ENCODE measurements at places on chromosomes 6 and 20. TPM values are rescaled to one million over a fixed set of nuclear protein-coding genes. Genes with fewer than 3 reads are reported as not detected.
A peak's percentile ranks its signal among the peaks of the same experiment; 100 is the strongest.

DNA sequence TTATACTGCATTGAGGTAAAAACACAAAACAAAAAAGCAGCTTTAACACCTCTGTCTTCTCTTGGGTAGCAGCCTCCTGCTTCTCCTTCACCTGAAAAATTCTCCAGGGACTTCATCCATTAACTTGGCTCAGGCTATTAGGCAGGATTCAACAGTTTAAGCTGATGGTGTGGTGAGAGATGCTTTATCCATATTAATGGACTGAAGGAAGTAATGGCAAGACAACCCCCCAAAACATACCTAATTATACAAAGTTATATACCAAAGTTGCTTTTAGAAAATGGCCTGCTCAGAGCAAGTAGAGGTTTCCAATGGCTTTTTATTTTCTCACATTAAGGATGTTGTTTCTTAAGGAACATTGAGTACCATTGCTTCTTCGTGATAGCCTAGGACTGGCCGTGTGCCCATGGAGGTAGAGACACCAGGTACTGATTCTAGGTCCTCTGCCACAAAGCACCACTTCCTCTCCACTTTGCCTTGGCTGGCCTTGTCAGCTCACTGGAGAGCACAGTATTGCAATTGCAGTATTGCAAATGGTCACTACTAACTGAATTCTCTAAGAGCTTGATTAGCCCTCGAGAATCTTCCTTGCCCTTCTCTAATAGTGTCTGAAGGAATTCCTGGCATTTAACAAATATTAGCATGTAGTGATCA is 7.3 kb downstream of the EDN1 start:
- H3K4me1 ChIP-seq, result no peaks in the 10 kb centered on the region
- no peak overlapping the region for H3K4me3 ChIP-seq
- no peak overlapping the region for H3K27ac ChIP-seq
- no peak for DNase-seq
- H3K27me3 ChIP-seq, result peaks cover 8% of the 10 kb centered on the region

DNA sequence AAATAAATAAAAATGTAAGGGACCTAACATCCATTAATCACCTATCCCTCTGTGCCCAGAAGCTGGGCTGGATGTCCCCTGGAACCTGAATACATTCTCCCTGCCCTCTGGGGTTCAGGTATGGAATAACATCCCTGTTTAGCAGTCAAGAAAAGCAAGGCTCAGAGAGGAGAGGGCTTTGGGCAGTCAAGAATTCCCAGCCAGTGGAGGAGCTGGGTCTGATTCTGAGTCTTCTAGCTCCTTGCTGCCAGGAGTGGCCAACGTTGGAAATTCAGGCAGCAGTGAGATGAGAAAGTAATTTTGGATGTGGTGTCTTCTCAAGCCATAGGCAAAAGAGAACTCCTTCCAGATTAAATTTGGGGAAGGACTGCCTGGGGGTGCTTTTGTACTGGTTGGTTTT is 42.6 kb upstream of the ZNFX1 start:
- peaks cover 10% of the 10 kb centered on the region for H3K4me1 ChIP-seq
- H3K27ac ChIP-seq, result no peak overlapping the region
- no peaks in the 10 kb centered on the region for H3K36me3 ChIP-seq
- H3K4me3 ChIP-seq, result no peak overlapping the region
- H3K27me3 ChIP-seq, result peaks cover 63% of the 10 kb centered on the region

The CALHM4 gene
- total RNA-seq, result not detected

- H3K27me3 ChIP-seq, result no peaks in the 10 kb centered on the region
- peaks cover 22% of the 10 kb centered on the region for H3K36me3 ChIP-seq
- no peaks in the 10 kb centered on the region for H3K4me1 ChIP-seq
- DNase-seq, result no peak
- no peak overlapping the region for H3K4me3 ChIP-seq
- H3K27ac ChIP-seq, result no peak overlapping the region
Observed at GRCh38 chr20:38133680-38134426, 31.2 kb downstream of the TGM2 start.

The NKAPL gene
- total RNA-seq, result 1.1 TPM

GRCh38 chr6:142236691-142237090 is 65.1 kb upstream of the ADGRG6 start:
- H3K27ac ChIP-seq, result no peak overlapping the region
- H3K27me3 ChIP-seq, result no peaks in the 10 kb centered on the region
- peak; percentile 19 for DNase-seq
- no peaks in the 10 kb centered on the region for H3K36me3 ChIP-seq
- no peak overlapping the region for H3K4me3 ChIP-seq

DNA sequence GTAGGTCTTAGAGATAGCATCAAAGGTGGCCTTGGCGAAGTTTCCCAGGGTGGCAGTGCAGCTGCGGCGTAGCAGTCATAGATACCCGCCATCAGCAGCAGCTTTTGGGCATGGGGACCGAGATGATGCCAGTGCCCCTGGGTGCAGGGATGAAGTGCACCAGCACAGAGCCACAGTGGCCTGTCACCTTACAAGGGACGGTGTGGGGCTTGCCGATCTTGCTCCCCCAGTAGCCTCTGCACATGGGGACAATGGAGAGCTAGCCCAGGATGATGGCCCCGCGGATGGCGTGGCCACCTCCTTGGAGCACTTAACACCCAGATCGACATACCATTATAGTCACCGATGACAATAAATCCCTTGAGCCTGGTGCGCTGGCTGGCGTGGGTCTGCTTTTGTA is 195.5 kb downstream of the ZMYND8 start:
- H3K4me3 ChIP-seq, result no peak overlapping the region
- H3K4me1 ChIP-seq, result no peaks in the 10 kb centered on the region
- no peaks in the 10 kb centered on the region for H3K36me3 ChIP-seq

DNA sequence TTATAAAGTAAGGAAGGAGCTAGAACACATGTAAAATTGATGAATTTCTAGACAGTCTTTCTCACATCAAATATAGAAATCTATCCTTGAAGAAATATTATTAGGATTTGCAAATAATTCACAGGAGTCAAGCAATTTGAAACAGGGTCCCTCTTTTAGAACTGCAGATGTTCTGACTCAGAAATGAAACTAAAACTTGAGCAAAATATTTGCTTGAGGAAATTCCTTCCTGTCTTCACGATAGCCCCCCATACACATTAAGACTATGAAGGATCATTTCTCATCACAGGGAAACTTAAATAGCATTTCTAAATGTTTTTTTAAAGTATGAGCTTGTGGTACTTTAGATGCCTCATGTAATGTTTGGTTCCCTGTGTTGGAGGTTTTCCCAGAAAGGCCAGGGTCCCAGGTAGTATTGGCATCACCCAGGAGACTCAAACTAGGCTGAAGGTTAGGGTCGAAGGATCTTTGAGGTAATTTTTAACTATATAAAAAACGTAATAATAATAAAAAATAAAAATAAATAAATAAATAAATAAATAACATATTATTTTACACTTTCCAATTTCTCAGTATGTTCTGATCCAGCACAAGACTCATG is 144.0 kb upstream of the TBX18 start:
- no peaks in the 10 kb centered on the region for H3K4me1 ChIP-seq
- H3K27ac ChIP-seq, result no peak overlapping the region
- DNase-seq, result no peak
- no peaks in the 10 kb centered on the region for H3K27me3 ChIP-seq

GRCh38 chr6:125658759-125659431 is 90.5 kb upstream of the HEY2 start:
- no peak overlapping the region for H3K4me3 ChIP-seq
- no peaks in the 10 kb centered on the region for H3K36me3 ChIP-seq
- H3K27ac ChIP-seq, result no peak overlapping the region
- H3K4me1 ChIP-seq, result no peaks in the 10 kb centered on the region

The MTRF1L gene
- total RNA-seq, result 13.9 TPM

The NRN1 gene
- 9.4 TPM for total RNA-seq

DNA sequence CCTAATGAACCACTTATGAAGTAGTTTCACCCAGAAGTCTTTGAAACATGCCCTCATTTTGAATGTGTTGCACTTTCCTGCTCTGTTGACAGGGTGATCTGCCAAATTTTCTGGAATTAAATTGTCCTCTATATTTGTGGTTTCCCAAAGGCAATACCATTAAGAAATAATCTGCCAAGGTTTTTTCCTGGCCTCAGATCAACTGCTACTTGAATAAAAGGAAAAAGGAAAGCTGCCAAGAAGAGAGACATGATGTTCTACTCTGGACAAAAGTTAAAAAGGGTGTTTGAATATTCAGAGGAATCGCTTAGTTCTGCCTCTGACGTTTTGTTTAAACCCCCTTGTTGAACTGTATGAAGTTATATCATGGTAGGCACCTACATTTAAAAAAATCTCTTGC is 37.4 kb upstream of the ARMH2 start:
- no peaks in the 10 kb centered on the region for H3K27me3 ChIP-seq
- H3K36me3 ChIP-seq, result no peaks in the 10 kb centered on the region
- H3K4me1 ChIP-seq, result peaks cover 2% of the 10 kb centered on the region
- H3K4me3 ChIP-seq, result no peak overlapping the region
- no peak overlapping the region for H3K27ac ChIP-seq
- DNase-seq, result peak; percentile 24

DNA sequence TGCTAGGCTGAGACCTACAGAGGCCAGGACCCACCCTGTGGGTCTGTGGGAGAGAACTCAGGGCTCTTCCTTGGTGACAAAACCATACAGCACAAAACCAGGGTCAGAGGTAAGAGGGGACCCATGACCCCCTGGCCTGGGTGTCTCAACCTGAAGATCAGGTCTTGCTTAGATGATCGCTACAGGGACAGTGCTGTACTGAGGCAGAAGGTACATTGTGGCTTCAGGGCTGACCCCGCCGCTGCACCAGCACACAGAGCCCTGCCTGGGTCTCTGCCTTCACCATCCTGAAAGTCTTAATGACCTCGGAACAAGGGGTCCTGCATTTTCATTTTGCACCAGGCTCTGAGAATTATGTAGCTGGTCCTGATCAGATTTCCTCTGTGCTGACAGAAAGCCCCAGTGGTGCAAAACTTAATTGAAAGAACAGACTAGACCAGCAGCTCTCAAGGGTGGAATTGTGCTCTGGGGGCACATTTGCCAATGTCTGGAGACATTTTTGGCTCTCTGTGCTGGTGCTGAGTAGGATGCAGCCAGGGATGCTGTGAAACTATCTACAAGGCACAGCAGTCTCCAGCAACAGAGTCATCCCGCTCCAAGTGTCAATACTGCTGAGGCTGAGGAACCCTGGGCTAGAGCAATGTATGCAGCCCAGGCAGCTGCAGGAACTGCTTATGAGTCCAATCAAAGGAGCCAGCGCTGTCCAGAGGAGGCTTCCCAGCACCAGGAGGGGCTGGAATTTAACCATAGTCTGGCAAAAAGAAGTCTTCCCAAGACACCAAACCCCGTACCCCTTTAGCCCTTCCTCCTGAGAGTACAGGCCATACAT is 254.9 kb downstream of the ERMARD start:
- no peaks in the 10 kb centered on the region for H3K36me3 ChIP-seq
- no peaks in the 10 kb centered on the region for H3K27me3 ChIP-seq
- no peak overlapping the region for H3K27ac ChIP-seq
- peaks cover 18% of the 10 kb centered on the region for H3K4me1 ChIP-seq

DNA sequence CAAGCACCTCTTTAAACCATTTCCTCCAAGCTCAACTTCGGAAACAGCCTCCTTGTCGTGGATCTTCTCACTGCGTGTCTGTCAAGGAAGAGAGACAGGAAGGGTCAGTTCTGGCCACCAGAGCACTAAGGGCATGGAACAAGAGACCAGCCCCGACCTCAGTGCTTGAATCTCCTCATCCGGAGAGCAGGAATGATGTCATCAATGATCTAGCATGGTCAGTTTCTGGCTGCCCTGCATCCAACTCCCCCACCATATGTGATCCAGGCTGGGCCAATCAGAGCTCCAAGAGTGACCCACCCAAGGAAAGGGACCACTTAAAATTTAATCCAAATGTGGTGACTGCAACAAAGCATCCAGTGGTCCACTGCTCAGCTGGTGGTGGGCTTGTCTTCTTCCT is 23.3 kb upstream of the DSN1 start:
- peaks cover 50% of the 10 kb centered on the region for H3K36me3 ChIP-seq
- H3K27ac ChIP-seq, result no peak overlapping the region
- H3K4me1 ChIP-seq, result no peaks in the 10 kb centered on the region
- no peak for DNase-seq

GRCh38 chr6:127886603-127887002 is 14.3 kb downstream of the THEMIS start:
- no peaks in the 10 kb centered on the region for H3K4me1 ChIP-seq
- no peak for DNase-seq
- no peaks in the 10 kb centered on the region for H3K27me3 ChIP-seq
- no peak overlapping the region for H3K4me3 ChIP-seq

- H3K4me1 ChIP-seq, result peaks cover 11% of the 10 kb centered on the region
- no peak for DNase-seq
- H3K36me3 ChIP-seq, result no peaks in the 10 kb centered on the region
- H3K4me3 ChIP-seq, result no peak overlapping the region
Observed at GRCh38 chr6:11362564-11362963, 130.1 kb upstream of the NEDD9 start.

DNA sequence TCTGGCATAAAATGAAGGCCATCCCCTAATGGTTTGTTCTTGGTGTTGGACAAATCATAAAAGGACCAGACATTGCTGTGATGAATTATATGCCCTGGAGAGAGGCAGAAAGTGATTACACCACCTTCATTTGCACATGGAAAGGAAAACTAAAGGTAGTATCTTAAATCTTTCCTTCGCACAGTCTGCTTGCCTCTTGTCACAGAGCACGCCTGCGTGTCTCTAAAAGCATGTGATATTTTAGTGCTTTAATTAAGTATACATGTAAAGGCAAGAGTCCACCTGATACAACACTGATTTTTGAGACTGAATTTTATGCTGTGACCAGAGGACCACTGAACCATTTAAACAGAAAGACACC is 28.8 kb upstream of the PLAGL1 start:
- no peak overlapping the region for H3K4me3 ChIP-seq
- DNase-seq, result no peak
- no peak overlapping the region for H3K27ac ChIP-seq

DNA sequence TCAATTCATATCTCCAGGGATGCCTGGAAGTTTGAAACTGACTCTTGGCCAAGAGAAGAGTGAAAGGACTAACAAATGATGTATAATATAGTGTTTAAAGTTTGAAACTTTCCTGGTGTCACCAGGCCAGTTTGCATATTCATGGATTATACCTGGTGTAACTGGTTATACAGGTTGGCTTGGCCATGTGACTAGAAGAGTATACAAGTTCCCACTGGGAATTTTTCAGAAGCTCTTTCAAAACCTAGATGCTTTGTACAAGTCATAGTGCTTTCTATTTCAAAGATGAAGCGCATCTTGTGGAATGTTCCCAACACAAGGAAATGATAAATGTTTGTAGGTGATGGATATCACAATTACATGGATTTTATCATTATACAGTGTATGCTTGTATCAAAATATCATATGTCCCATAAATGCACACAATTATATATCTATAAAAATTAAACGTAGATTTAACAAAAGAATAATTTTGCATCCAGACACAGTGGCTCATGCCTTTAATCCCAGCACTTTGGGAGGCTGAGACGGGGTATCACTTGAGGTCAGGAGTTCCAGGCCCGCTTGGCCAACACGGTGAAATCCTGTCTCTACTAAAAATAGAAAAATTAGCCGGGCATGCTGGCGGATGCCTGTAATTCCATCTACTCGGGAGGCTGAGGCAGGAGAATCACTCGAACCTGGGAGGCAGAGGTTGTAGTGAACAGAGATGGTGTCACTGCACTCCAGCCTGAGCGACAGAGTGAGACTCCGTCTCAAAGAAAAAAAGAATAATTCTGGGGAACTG is 1420.2 kb downstream of the GRIK2 start:
- H3K4me3 ChIP-seq, result no peak overlapping the region
- no peaks in the 10 kb centered on the region for H3K27me3 ChIP-seq
- no peaks in the 10 kb centered on the region for H3K36me3 ChIP-seq
- H3K4me1 ChIP-seq, result no peaks in the 10 kb centered on the region
- H3K27ac ChIP-seq, result no peak overlapping the region
- no peak for DNase-seq

The TFAP2A gene
- total RNA-seq, result 0.14 TPM

- H3K27me3 ChIP-seq, result no peaks in the 10 kb centered on the region
- H3K4me3 ChIP-seq, result no peak overlapping the region
- H3K4me1 ChIP-seq, result no peaks in the 10 kb centered on the region
Observed at GRCh38 chr20:20614391-20614790, 98.1 kb downstream of the RALGAPA2 start.

The ZBTB9 gene
- 4.0 TPM for total RNA-seq

The KIAA1755 gene
- total RNA-seq, result 2.0 TPM

The MAP7 gene
- total RNA-seq, result 15.0 TPM

The ANKEF1 gene
- 8.4 TPM for total RNA-seq
